Tongue (tissue), 3 donors: ENCODE measurements at places on chromosomes 1 and 21. TPM values are rescaled to one million over a fixed set of nuclear protein-coding genes. Genes with fewer than 3 reads are reported as not detected.
A peak's percentile ranks its signal among the peaks of the same experiment; 100 is the strongest.

GRCh38 chr1:110872745-110873720 is at the start of gene CD53:
TSS of gene CD53 (plus strand) at chr1:110873148. CDS start at chr1:110891409, 18,261 bp downstream.
- peak; percentile 6 for DNase-seq

- DNase-seq = no peak
Observed at GRCh38 chr1:20604678-20605077, 15.8 kb downstream of the CDA start.

- no peak for DNase-seq
Observed at GRCh38 chr1:58881471-58881994, 97.7 kb upstream of the JUN start.

- no peak for DNase-seq
Observed at GRCh38 chr1:196030455-196030854, 577.8 kb downstream of the KCNT2 start.

DNA sequence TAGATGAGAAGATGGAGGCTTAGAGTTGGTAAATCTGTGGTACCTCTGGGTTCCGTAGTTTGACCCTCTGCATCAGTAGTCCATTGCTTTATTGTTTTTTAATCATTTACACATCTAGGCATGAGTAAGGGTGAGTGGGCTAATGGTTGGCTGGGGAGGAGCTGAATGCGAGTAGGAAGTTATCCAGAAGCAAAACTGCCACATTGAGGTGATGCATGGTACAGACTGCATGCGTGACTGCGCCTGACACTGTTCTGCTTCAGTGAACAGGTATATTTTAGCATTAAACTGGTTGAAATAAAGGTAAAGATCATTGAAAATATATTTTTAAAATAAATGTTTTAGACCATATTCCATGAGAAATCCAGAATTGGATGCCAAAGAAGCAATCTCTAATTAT is 4.4 kb downstream of the DNAJC16 start:
- no peak for DNase-seq

- peak; percentile 25 for DNase-seq
Observed at GRCh38 chr1:29674627-29675326, 438.5 kb downstream of the PTPRU start.

DNA sequence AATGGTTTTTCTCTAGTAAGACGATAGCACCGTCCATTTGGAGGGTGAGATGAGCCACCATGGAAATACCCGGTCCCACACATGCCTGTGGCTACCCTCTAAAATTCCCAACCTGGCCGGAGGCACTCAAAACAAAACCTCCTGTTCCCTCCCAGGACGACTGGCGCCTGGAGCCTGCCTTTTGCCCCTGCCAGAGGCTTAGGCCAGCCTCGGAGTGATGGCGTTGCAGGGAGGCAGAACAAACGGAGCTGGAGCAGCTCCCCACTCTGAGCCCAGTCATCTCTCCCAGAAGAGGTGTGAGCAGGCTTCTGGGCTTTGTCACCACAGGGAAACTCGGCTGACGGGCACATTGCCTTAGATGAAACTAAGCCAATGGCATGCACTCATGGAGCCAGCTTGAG is 213.7 kb upstream of the HOOK1 start:
- DNase-seq = no peak

- peak; percentile 36 for DNase-seq
Observed at GRCh38 chr1:59015708-59016107, 231.9 kb upstream of the JUN start.

DNA sequence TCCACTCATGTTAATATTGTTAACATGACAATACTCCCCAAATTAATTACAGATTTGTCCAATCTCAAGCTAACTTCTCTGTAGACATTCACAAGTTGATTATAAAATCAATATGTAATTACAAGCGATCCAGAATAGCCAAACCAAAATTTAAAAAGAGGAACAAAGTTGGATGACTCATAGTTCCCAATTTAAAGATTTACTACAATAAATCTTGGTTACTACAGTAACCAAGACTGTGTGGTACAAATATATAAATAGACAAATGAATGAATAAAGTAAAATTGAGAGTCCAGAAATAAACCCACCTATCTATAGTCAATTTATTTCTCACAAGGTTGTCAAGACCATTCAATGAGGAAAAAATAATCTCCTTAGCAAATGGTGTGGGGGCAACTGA is 7.1 kb upstream of the KRTAP10-4 start:
- DNase-seq = no peak

GRCh38 chr1:119675349-119676345 is 27.6 kb upstream of the ZNF697 start:
- DNase-seq = peak; percentile 94

GLMN gene
- total RNA-seq = 17.6 TPM

MSH4 gene
- 0.51 TPM for total RNA-seq

CD84 gene
- total RNA-seq = 3.2 TPM

PSMB4 gene
- 181 TPM for total RNA-seq

TRIM58 gene
- total RNA-seq = 2.5 TPM

SLAMF6 gene
- not detected for total RNA-seq

HAO2 gene
- total RNA-seq = 0.21 TPM
